ENCODE measurements at places on chromosomes 16 and 17. TPM values are rescaled to one million over a fixed set of nuclear protein-coding genes. Genes with fewer than 3 reads are reported as not detected.

The NXPH3 gene
- 1.5 TPM for total RNA-seq

The SULT1A4 gene
- 12.6 TPM for total RNA-seq

The ZFP1 gene
- total RNA-seq = 8.2 TPM

The SMTNL2 gene
- total RNA-seq = not detected

Data from bladder microvascular endothelial cell (primary cell).